Activated CD4-positive, alpha-beta T cell treated with anti-CD3 and anti-CD28 coated beads for 1 hour (primary cell): ENCODE measurements at places on chromosomes 1 and 21.

GRCh38 chr21:43917515-43918384 lies 52.7 kb downstream of the AGPAT3 start:
- DNase-seq: no peak

DNA sequence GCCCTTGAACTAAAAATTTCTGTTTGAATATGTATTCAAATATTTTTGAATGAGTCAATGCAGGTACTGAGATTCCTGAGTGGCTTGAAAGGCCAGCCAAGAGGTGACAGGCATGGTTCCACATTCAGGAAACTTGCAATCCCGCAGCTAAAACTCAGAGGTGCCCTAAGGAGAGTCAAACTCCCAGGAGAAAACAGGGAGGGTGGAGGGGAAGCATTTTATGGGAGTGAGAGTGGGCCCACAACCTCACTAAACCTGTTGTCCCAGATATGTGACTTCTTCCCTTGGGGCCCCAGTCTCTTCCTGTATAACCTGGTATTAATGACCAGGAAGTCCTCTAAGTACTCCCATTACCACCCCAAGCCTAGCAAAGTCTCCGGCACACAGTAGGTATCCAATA lies 189.6 kb downstream of the PLPP3 start:
- no peak for DNase-seq

GRCh38 chr1:18282851-18283600 lies 175.4 kb downstream of the IGSF21 start:
- no peak for DNase-seq

GRCh38 chr1:35524106-35524505 lies 33.1 kb downstream of the KIAA0319L start:
- DNase-seq: no peak

DNA sequence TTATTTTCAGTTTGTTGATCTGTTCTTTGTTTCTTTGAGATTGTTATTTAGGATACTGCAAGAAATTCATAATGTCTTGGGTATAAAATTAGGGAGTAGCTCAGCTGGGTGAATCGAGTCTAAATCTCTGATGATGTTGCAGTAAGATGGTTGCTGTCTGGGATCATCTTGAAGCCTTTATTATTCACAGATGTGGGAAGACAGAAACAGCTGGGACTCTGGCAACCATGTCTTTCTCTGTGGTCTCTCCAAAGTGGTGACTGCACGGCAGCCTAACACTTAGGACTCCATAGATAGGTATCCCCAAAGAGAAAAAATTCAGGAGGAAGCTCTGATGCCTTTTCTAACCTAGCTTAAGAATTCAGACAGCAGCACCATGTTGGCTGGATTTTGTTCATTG lies 52.7 kb downstream of the RAP1A start:
- DNase-seq: no peak

DNA sequence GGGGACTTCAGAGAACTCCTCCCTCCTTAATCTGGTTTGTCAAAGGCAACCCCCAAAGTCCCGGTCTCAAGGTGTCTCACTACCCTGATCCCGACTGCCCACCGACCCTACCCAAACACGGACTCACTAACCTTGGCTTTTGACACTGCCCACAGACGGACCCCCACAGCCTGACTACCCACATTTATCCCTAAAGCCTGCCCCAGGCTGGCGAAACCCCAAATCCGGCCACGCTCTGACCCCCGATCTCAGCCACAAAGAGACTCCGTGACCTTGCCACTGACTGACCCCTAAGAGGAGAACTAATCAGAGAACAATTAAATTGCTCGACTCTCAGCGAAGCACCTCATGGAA lies 5.2 kb downstream of the ID3 start:
- DNase-seq: no peak

DNA sequence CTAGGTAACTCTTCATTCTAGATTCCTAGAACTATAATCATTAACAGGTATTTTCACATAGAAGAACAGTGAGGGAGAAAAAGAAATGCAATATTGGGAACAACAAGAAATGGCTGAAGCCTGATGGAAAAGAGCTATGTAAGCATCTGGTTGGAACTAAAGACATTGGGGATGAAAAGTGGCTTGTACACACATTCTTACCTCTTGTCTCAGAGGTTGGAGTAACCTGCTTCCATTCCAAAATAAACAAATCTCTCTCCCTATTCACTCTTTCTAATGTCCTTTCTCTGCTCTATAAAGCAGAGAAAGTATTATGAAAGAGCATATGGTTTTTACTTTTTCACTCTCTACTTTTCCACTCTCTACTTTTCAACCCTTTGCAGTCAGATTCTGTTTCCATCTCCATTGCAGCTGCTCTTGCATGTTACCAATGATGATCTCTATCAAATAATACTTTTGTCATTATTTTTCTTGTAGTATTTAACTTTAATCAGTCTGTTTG lies 37.5 kb downstream of the CMPK1 start:
- DNase-seq: no peak

DNA sequence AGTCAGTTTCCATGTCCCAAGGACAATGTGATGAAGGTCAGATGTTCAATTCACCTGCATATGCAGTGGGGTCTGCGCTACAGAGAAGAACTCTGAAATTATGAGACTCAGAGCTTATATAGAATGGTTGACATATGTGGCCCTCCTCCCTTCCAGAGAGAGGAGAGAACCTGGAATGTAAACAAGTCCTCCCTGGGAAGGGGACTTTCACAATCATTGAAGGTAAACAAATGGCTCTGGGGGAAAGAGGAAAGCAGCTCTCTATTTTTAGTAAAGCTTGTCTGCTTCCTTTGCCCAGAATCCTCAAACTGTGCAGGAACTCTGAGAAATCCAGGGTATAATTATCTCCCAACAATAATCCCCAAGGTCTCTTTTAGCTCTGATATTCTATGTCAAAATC lies 9.8 kb downstream of the OVGP1 start:
- DNase-seq: no peak

GRCh38 chr1:149993764-149994163 lies 16.8 kb downstream of the OTUD7B start:
- DNase-seq: no peak

GRCh38 chr1:22772014-22772413 lies 61.4 kb downstream of the EPHB2 start:
- DNase-seq: no peak

- no peak for DNase-seq
Observed at GRCh38 chr1:89757532-89757931, 63.3 kb upstream of the LRRC8D start.

GRCh38 chr1:55323760-55324159 lies 108.6 kb upstream of the USP24 start:
- DNase-seq: no peak

DNA sequence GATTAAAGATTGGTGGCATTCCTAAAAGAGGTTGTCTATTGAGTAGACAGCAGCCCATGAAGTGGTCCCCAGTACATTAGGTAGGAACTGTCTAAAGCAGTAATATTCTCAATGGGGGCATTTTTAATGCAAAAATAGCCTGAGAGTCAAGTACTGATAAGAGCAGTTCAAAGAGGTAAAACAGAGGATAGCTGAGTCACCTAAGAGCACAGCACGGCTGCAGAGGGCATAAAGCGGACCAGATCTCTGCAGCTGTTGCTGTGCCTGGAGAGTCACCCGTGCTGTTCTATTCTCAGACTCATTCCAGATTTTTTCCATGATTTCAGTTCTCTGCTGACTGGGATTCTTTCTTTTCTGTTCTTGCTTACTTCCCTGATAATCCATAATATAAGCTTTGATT lies 313.2 kb downstream of the OLFM3 start:
- DNase-seq: no peak

GRCh38 chr1:214418391-214418790 lies 133.0 kb downstream of the PTPN14 start:
- DNase-seq: no peak

- no peak for DNase-seq
Observed at GRCh38 chr1:165834229-165834628, 6.8 kb downstream of the UCK2 start.

DNA sequence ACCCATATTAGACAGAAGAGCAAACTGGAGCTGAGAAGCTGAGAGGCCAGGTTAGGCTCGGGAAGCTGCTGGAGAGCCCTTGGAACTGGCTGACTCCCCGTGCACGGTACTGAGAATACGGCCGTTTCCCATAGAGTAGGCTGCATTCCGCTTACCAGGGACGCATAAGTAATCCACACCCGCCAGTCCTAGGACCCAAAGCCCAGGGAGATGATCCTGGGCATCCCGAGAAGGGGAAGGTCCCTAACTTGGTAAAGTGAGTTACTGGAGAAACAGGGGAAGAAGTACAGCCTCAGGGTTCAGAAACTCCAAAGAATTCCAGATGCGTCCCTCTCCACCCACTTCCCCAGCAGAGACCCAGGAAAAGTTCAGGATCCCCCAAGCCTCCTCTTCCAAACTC lies 1.3 kb downstream of the LRRC38 start:
- DNase-seq: no peak

- peak; percentile 70 for DNase-seq
Observed at GRCh38 chr1:167518331-167518700, at the start of gene CD247. Gene CD247 (minus strand): TSS chr1:167518529. CDS start chr1:167518465, 64 bp downstream.

DNA sequence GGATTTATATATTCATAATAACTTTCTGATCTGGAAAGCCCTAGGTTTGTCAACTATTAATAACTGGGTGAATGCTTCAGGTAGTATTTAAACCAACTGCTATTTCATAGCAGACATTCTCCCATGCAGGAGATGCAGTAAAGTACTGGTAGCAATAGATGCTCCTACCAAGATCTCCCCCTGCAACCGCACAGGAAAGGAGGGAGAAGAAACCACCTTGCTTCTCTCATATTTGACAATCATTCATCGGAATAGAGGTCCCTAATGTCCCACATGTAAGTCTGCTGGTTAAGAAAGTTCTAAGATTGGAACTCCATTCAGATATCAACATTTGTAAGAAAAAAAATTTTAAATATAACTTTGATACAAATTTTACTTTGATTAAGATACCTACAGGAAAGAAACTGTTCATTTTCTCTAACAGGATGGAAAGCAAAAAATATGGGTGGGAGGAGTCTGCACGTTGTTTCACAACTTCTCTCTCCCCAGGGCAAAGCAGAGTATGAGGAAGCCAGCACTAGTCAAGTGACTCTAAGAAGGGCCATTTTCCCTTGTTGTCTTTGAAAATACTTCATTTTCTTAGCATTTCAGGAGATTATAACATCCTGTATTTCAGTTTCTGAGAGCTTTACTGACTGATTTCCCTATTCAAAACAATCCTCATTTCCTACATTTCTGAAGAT lies at the start of gene PYHIN1:
PYHIN1 (plus strand) TSS at position 498 of the 683 bp plus-strand sequence. CDS start 5,359 bp downstream, outside the sequence.
- no peak for DNase-seq

DNA sequence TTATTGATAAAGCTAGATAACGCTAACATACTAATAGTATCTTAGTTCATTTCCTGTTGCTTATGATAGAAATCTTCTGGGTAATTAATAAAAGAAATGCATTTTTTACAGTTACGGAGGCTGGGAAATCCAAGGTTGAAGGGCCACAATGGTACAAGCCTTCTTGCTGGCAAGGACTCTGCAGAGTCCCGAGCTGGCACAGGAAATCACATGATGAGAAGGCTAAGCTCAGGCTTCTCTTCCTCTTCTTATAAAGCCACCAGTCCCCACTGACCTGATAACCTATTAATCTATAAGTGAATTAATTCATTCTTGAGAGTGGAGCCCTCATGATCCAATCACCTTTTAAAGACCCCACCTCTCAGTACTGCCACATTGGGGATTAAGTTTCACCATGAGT lies 82.6 kb downstream of the GPR161 start:
- DNase-seq: no peak

- no peak for DNase-seq
Observed at GRCh38 chr1:217528271-217528670, 102.6 kb downstream of the GPATCH2 start.

- DNase-seq: no peak
Observed at GRCh38 chr1:19365721-19366120, 53.6 kb downstream of the SLC66A1 start.

GRCh38 chr1:56191369-56191768 lies 388.0 kb downstream of the PLPP3 start:
- no peak for DNase-seq
